Caco-2 (cell line): ENCODE measurements at places on chromosomes 16 and 17. TPM values are rescaled to one million over a fixed set of nuclear protein-coding genes. Genes with fewer than 3 reads are reported as not detected.

DNA sequence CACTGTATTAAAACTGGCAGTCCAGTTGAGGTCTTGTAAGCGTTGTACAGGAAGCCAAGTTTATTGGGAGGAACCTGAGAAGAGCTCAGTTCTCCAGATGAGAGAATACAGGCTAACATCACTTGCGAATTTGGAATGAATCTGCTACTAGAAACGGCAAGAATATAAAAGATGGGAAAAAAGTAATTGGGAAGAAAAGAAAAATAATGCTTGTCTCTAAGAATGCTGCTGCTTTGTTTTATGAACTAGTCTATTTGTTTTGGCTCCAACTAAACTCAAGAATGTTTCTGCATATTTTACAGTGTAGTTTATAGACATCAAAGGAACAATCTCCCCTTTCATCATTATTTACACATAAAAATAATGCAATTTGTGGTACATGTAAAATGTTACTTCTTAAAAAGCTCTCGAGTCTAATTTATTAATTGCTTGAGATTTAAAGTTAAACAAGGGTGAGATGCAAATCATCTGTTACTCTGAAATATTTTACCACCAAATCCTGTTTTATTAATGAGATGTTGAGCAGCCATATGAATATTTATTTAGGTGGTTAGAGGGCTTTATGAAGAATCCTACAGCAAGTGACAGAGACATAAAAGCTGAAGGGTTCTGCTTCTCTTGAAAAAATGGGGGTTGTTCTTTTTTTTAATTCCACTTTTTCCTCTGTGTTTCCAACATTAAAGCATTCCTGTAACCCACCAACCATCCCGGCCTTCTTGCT lies 162.1 kb upstream of the AXIN2 start:
- H3K4me3 ChIP-seq: no peak overlapping the region
- peaks cover 20% of the 10 kb centered on the region for H3K4me1 ChIP-seq
- H3K27me3 ChIP-seq: no peaks in the 10 kb centered on the region
- H3K27ac ChIP-seq: no peak overlapping the region
- no peaks in the 10 kb centered on the region for H3K36me3 ChIP-seq

DNA sequence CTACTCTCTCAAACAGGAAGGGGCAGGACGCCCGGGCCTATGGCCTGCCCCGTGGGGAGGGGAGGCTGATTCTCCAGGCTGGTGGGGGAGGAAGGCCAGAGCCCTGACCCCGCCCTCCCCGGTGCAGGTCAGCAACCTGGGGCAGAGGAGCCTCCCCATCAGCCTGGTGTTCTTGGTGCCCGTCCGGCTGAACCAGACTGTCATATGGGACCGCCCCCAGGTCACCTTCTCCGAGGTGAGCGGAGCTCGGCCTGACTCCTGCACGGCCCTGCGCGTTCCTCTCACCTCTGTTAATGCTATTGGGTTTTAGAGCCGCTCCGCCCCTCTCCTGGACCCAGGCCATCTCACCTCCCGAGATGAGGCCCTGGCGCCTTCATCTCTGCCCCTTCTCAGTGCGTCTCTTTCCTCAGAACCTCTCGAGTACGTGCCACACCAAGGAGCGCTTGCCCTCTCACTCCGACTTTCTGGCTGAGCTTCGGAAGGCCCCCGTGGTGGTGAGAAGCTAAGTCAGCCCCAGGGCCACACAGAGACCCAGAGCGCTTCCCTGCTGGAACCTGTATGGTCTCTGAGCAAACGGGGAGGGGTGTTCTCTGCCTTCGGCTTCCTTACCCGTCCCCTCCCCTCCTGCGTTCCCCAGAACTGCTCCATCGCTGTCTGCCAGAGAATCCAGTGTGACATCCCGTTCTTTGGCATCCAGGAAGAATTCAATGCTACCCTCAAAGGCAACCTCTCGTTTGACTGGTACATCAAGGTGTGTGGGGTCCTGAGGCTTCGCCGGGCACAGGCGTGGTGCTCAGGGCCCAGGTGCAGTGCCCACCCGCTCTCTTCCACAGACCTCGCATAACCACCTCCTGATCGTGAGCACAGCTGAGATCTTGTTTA lies 25.1 kb upstream of the ITGAX start:
- no peak overlapping the region for H3K27ac ChIP-seq
- DNase-seq: no peak
- no peak overlapping the region for H3K4me3 ChIP-seq
- H3K36me3 ChIP-seq: no peaks in the 10 kb centered on the region
- no peaks in the 10 kb centered on the region for H3K4me1 ChIP-seq
- no peaks in the 10 kb centered on the region for H3K27me3 ChIP-seq

DNA sequence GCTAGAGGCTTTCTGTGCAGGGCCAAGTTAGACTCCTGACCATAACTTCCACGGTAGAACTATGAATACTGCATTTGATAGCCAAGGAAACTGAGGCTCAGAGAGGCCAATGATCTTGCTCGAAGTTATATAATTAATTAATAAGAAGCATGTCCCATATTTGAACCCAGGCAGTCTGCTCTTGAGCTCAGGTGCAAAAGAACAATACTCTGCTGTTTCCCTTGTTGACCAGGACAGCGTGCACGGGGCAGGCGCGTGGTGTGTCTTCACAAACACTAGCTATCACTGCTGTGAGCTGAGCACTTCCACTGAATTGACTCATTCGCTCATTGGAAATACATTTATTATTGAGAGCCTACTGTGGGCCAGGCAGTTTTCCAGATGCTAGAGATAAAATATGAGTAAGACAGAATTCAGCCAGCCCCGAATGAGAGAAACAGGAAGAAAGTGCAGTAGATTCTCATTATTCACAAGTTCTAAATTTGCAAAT lies 1.6 kb downstream of the CHD9 start:
- peaks cover 11% of the 10 kb centered on the region; the same call in 1 of the 2 replicates for H3K4me1 ChIP-seq
- H3K27ac ChIP-seq: peak overlapping the region; percentile 77
- H3K4me3 ChIP-seq: no peak overlapping the region
- no peaks in the 10 kb centered on the region for H3K36me3 ChIP-seq
- DNase-seq: no peak

DNA sequence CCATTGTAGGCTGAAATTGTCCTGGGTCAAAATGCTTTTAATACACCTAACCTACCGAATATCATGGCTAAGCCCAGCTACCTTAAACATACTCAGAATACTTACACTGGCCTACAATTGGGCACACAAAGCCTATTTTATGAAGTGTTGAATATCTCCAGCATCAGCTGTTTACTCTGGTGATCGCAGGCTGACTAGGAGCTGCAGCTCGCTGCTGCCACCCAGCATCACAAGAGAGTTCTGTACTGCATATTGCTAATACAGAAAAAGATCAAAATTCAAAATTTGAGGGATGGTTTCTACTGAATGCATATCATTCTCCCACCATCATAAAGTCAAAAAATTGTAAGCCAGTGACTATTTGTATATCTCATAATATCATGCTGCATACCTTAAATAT lies 55.3 kb downstream of the ULK2 start:
- H3K27ac ChIP-seq: no peak overlapping the region
- H3K4me3 ChIP-seq: no peak overlapping the region

The LCMT1 gene
- total RNA-seq: 50.8 and 53.9 TPM in 2 replicates

The ORC6 gene
- total RNA-seq: 55.2 and 56.3 TPM in 2 replicates
